ENCODE measurements at places on chromosomes 11 and 22.
A peak's percentile ranks its signal among the peaks of the same experiment; 100 is the strongest.

GRCh38 chr11:1652771-1653540, 23.4 kb downstream of the KRTAP5-5 start:
- peak; percentile 91 for DNase-seq

GRCh38 chr22:21947040-21948014, 5.3 kb downstream of the PPM1F start:
- peak; percentile 68 for DNase-seq

DNA sequence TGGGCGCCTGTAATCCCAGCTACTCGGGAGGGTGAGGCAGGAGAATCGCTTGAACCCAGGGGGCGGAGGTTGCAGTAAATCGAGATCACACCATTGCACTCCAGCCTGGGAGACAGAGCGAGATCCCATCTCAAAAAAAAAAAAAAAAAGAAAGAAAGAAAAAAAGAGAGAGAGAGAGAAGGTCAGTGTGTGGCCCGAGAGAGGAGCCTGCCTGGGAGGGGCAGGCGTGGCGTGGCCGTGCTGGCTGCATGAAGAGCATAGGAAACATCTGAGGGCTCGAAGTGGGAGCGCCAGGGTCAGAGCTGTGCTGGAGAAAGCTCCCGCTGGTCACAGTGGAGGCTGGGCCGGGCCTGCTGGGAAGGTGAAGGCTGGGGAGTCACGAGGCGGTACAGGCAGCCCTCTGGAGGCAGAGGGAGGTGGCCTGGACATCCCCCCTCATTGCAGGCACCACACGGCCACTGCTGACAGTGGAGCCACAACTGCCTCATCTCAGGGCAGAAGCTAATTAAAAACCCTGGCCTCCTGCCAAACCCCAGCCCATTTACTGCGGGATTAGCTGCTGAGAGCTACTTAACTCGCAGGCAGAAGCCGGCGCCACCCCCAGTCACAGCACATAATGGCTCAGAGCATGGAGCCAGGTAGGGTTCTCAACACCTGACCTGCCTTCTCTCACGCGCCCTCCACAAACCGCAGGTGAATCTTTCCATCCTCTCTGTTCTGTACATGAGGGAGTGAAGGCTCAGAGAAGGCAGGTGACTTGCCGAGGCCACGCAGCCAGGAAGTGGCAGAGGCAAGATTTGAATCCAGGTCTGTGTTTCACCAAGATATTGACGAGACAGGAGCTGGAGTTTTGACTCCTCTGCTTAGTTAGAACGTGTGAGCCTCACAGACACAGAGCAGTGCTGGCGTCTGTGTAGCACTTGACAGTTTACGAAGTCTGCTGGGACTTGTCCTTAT, 32.6 kb downstream of the NFAM1 start:
- no peak for DNase-seq

DNA sequence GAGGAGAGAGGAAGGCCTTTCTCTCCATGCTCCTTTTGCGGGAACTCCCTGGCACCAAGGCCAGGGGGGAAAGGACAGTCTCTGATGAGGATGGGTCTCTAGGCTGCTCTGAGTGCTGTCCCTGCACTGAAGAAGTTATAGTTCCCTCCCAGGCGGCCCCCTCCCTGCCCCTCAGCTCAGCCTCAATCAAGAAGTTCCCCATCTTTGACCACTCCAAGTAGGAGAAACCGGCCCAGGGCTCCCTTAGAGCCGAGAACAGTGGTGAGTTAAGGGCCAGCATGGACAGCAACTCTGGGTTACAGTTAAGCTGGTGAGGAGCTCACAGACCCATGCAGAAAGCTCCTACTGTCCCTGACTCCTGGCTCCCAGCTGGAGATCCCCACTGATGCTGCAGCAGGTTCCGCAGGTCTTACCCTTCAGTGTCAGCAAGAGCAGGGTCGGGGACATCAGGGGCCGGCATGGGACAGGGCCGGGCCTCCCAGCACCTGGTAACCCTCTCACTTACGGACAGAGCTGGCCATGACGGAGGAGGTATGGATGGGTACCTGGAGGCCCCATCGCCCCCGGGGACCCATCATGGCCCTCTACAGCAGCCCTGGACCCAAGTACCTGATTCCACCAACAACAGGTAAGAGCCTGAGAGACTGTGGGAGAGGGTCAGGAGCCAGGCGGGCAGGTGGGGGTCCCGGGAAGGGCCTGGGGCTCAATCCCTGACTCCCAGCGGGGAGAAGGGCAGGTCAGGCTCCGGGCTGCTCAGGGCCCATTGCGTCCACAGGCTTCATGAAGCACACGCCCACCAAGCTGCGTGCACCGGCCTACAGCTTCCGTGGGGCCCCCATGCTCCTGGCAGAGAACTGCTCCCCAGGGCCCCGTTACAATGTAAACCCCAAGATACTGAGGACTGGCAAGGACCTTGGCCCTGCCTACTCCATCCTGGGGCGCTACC, 4.2 kb downstream of the SCGB1C1 start:
- DNase-seq = peak; percentile 31

DNA sequence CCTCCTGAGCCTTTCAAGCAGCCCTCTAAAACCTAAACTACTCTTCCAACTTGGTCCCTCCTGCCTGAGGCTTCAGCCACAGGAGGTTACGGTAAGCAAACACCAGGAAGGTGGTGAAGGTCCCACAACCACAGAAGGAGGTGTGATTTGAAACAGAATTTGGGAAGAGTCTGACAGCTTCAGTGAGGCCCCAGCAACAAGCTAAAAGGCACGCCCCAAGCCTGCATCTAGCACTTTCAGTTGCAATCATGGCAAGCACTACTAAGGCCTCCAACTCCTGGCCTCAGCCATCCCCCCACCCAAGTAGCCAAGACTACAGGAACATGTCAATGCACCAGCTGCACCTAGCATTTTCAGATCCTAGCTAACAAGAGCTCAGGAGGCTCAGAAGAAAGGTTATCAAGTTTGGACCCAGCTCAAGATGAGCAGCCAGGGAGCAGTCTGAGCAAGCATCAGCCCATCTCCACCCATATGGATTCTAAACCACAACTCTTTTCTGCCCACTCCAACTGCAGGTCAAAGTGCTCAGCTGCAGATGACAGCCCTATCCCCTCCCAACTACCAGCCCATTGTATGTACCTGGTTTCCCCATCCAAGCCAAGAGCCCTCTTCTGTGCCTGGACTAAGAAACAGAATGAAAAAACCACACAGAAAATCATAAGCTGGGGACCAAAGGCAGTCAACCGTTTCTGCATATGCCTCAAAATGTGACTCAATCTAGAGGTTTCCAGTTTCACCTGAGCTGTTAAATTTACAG, 10.4 kb upstream of the AHNAK start:
- DNase-seq = no peak

GRCh38 chr11:74412321-74412720, 14.1 kb upstream of the PGM2L1 start:
- no peak for DNase-seq

DNA sequence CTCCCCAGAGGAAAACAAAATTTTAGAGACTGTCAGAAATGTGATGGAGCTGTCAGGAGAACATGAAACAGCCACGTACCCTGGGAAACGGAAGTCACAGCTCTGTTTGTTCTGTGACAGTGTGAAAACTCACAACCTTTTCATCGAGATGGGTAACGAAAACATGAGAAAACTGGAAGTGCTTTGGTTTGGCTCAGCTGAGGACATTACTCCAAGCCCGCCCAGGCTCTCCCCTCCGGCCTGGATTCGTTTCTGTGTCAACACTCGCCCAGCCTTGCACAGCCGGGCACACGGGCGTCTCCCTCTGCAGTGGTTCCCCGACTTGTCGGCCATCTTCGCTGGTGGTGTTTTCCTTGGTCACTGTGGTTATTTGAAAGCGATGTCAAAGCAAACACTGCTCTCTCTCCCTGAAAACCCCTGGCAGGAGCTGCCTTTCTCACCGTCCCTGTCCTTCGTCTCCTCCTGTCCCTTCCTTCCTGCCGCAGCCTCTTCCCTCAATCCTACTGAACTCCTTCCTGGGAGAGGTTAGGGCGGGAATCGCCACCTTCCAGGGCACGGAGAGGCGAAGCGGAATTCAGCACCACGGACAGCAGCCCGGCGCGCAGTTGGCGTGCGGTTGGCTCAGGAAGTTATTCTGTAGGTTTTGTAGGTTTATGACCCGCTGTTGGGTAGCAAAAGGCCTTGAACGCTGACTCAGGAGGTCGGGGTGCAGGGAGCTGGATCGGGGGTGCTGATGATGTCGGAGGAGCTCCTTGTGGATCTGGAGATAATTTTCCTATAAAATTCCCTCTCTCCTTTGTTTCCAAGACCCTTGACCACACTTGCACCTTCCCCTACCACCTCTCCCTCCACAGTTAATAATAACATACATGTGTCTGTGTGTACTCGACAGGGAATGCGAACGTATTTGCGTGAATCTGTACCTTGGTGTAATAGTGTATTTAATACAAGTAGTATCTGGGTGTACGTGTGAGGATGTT, 13.1 kb upstream of the RPS19BP1 start:
- DNase-seq = no peak

DNA sequence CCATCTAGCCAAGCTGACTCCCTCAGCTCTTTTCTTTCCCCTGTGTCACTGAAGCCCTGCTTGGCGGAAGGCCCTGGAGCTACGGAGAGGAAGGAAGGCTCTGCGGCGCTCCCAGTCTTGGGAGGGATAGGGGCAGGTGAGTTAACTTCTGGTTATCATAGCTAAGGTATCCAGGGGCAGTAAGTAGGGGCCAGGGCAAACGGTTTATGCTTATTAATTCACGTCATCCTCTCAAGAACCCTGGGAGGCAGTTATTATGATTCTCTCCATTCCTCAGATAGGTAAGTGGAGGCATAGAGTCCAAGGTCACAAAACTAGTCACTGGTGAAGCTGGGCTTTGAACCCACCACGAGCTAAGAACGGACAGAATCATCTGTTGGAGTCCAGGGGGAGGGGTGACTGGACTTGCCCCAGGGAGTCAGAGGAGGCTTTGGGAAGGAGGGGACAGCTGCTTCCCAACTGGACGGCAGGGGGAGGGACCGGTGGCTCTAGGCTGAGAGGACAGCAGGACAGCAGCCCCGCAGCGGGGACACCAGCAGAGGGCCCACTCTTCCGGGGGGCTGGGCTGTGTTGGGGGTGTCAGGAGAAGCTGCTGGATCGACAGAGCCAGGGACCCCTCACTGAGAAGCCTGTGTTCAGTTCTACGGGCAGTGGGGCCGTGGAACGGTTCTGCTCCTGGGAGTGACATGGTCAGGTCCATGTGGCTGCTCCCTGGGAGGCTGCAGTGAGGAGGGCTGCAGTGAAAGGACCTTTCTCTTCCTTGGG, 3.5 kb downstream of the BAIAP2L2 start:
- DNase-seq = no peak

- no peak for DNase-seq
These were observed 163.1 kb downstream of the PKNOX2 start for GRCh38 chr11:125327518-125328224.

DNA sequence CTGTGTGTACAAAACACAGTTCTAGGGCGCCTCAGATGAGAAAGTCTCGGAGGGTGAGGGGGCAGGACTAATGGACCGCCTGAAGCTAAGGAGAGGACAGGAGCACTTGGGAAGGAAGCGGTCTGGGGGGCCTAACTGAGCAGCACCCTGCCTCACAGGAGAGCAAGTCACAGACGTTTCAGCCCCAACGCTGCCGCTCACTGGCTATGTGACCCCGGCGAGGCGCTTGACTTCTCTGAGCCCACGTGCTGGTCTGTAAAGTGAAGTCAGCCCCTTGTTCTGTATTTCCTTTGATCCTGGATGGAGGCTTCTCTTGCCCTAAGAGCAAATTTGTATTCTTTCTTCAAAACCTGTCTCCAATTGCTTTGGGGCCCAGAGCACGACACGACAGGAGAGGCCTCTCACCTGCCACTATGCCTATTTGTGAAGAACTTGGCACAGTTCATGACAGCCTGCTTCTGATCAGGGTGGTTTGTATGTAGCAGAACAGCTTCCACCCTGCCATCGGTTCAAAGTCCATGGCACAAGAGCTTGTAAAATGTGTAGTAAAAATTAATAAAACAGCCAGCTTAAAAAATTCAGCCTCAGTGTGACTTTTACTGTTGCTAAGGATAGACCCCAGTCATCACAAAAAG, 59.1 kb downstream of the WNT11 start:
- no peak for DNase-seq

DNA sequence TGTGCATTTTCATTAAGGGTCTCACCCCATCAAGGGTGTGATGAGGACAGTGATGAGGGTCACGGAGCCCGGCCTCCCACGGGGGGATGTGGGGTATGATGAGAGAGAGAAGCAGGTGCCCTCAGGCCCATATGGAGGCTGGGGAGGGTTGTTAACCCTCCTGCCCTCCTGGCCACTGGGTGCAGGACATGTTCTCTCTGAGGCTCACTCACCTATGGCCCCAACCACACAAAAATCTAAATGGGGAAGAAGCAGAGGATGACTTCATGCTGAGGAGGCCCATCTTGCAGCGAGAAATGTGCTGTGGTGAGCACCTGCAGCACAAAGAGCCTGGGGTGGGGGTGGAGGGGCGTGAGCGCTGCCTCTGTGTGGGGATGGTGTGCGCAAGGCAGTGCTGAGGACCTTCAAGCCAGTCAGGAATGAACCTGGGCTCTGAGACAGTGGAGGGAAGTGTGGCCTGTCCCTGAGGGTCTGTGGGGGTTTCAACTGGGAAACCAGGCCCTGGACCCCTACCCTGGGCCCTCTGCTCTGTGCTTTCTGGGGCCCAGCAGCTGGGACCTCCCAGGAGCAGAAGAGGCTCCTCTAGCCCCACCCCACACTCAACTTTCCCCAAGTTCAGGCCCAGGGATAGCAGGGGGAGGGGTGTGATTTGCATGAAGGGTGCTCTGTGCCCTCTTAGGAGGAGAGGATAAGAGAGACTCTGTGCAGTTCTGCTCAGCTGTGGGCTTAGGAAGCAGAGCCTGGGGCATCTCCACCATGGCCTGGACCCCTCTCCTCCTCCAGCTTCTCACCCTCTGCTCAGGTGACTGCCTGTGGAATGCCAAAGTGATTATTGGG, 43.0 kb upstream of the TOP3B start:
- no peak for DNase-seq

DNA sequence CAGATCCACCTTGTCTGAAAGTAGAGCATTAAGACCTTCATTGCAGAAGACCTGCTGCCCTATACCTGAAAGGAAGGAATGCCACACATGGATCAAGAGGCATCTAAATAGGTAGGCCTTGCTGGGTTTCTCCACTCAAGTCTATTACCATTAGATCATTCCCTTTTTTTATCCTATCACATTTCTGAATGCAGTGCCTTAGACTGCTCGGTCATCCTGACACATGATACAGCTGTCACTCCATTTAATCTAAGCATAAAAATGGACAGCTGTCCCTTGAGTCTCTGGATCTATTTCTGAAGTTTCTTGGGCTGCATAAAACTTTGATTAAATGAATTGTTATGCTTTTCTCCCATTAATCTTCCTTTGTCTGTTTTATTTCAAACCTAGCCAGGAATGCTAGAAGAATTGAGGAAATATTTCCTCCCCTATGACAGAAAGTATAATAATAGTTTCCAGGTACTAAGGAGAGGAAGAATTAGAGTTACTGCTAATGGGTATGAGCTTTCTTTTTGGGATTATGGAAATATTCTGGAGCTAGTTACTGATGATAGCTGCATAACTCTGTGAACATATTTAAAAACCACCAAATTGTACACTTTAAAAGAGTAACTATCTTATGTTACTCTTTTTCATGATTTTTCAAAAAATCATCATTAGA, 88.0 kb downstream of the DLG2 start:
- no peak for DNase-seq
